GM12891 (cell line): ENCODE measurements at places on chromosomes 7 and 10.

- DNase-seq: no peak
Measured at GRCh38 chr10:108244443-108245228, 1080.1 kb upstream of the SORCS1 start.

DNA sequence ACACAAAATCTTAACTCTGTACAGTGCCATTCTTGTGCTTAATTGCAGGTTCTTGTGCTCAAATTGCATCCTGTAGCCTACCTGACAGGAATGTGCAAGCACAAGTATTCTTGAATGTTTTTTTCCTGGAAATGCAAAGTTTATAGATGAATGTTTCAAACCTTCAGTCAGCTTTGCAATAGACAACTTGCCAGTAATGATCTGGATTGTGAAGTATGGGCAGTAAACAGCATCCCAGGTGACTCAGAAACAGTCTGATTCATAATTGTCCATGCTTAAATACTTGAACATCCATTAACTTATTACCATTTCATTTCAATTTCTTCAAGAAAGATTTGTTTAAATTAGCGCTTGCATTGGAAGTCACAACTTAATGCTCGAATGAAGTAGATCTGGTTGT, 347.2 kb downstream of the SDK1 start:
- no peak for DNase-seq

- no peak for DNase-seq
Measured at GRCh38 chr7:130959743-130960207, 225.8 kb upstream of the KLF14 start.

- DNase-seq: no peak
Measured at GRCh38 chr7:134696261-134696660, 49.6 kb downstream of the BPGM start.

- no peak for DNase-seq
Measured at GRCh38 chr10:103416436-103417147, 20.2 kb downstream of the PDCD11 start.

- DNase-seq: no peak
Measured at GRCh38 chr7:158410720-158411119, 176.9 kb downstream of the PTPRN2 start.

GRCh38 chr10:70560511-70560941, 42.0 kb downstream of the PRF1 start:
- DNase-seq: no peak

GRCh38 chr10:29621161-29621560, 13.6 kb downstream of the SVIL start:
- DNase-seq: no peak

- DNase-seq: no peak
Measured at GRCh38 chr10:7301006-7301778, 109.6 kb downstream of the SFMBT2 start.

- DNase-seq: no peak
Measured at GRCh38 chr7:106023369-106024322, 60.6 kb downstream of the CDHR3 start.

DNA sequence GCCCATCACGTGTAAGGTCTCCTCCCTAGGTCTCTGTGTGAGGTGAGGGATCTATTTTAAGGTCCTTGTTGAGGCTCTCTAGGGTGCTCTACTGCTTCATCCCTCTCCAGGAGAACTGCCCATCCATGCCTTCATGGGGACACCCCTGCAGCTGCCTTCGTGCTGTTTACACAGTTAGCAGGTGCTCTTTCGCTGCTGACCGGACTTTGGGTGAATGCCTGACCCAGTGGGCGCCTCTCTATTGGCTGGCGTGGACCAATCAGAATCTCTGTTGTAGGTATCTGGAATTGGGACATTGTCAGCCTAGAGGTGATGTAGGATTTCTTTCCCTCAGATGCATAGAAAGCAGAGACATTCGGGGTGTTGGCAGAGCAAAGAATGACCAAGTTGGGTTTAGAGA, 38.7 kb upstream of the HMX3 start:
- no peak for DNase-seq

- DNase-seq: no peak
Measured at GRCh38 chr10:3526727-3527501, 258.1 kb downstream of the KLF6 start.

DNA sequence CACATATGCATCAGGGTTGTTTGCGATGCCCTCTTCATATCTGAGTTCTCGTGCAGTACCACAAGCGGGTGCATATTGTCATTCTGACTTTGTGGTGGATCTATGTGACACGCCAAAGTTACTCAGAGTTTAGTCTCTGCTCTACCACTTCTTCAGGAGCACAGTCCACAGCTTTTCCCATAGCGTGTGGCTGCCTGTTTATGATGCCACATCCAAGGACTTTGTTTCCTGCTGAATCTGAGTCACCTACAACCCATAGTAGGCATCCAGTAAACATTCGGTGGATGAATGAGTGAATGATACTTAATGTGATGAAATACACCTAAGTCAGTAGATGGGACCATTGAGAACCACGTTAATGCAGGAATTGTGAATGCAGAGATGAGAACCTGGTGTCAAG, 15.0 kb downstream of the ADRA2A start:
- DNase-seq: no peak

GRCh38 chr10:100725869-100726426, 19.4 kb upstream of the PAX2 start:
- no peak for DNase-seq

DNA sequence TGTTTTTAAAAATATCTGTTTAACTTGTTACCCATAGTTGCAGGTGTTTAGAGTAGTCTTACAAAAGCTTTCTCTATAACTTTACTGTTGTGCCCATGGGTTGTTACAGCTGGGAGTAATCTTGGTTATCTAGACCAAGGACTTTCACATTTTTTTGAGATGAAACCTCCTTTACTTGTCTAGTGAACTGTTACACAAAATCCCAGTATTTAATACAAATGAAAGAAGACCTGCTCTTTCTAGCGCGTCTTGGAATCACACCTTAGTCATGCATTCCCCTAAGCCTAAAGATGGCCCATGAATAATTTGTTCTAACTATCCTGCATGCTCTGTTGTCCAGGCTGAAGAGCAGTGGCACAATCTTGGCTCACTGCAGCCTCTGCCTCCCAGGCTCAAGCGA, 38.0 kb downstream of the CSGALNACT2 start:
- no peak for DNase-seq

DNA sequence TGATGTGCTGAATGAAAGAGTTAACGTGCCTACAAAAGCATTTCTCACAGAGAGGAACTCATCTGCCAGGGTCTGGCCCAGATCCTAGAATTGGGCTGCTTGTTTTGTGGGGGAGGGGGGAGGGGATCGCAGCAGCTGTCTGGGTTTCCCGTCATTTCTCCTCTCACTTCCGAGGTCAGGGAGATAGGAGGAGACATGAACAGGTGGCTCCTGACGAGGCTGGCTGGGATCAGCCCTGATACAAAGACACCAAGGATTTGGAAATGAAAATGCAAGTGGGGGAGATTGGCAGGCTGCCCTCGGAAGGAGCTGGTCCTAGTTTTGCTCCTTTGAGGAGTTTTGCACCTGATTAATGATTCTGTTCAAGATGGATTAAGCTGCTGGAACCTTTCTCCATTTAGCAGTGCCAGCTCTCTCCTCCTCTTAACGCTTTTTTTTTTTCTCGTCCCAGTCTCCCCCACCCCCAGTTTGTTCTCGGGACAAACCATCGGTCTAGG, 86.8 kb upstream of the KMT2C start:
- DNase-seq: no peak

DNA sequence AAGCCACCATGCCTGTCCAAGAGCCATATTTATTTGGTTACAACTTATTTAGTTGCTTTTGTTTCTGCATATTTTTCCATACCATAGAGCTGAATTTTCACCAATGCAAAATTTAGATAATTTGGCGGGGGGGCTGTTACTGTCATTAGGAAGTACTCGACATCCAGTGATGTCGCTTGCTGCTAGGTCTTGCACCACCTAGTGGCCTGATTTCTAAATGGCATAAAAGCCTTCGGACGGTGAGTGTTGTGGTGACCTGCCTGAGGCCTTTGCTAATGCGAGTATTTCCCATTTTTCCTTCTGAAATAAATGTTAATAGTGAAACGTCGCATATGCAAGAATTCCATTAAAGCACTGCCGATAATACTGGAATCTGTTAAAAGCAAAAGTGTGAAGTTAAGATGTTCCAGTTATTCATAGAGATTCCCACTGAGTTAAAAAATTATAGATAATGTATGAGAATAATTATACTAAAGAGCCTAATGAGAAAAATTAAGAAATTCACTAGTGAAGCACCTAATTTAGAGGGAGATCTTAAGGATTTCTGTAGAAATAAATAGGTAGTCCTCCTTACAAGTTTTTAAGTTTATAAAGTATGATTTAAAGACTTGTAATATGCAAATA, 86.1 kb upstream of the DNAJB6 start:
- DNase-seq: peak; percentile 41

- no peak for DNase-seq
Measured at GRCh38 chr10:7432884-7433726, 22.3 kb upstream of the SFMBT2 start.

DNA sequence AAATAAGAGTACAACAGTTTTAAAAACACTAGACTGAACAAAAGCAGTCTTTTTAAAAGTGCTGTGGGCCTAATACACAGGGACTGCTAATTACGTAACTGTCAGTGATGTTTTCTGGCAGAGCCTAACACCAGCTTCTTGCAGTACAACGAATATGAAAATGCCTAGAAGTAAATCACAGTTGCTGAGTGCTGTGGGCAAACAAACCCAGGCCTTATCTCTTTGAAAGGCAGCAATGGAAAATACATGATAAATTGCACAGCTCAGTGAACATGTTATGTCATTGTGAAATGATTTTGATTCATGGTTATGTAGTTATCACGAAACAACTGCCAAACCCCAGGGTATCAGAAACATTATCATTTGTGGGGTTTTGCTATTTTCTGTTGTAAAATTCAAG, 428.4 kb downstream of the GFRA1 start:
- no peak for DNase-seq

- DNase-seq: no peak
Measured at GRCh38 chr7:21028599-21028998, 241.9 kb upstream of the SP8 start.

- DNase-seq: no peak
Measured at GRCh38 chr7:85681241-85681640, 494.4 kb upstream of the SEMA3D start.

DNA sequence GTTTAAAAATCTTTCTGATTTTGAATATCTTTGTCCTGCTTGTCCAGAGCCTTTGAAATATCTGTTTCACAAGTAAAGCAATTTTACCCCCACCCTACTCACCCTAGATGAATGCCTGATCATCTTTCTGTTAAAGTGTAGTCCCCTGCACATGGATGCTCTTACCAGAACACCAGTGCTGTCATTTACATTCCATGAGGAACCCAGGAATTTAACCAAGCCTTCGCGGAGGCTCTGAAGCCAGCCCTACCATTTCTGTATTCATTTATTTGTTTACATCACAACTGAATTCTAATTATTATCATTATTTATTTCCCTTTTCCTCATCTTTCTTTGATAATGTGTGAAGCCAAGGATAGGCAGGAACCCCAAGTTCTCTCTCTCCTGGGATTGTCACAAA, 167.8 kb upstream of the MYO3A start:
- DNase-seq: no peak

DNA sequence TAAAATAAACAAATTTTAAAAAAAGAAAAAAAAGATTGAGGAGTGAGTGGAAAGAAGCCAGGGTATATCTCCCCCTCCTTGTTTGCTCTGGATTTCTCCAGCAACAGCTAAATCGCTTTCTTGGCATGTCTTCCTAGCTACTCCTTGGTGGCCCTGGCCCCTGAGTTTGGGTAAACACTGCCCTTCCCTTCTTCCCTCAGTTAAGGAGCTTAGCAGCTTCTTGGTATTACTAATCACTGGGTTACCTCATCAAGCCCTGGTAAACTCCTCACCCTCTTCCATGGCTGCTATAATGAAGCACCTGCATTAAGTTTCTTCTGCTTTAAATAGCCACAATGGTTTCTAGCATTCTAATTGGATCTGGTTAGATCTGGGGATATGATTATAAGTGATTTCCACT, 269.8 kb downstream of the FZD1 start:
- DNase-seq: no peak

DNA sequence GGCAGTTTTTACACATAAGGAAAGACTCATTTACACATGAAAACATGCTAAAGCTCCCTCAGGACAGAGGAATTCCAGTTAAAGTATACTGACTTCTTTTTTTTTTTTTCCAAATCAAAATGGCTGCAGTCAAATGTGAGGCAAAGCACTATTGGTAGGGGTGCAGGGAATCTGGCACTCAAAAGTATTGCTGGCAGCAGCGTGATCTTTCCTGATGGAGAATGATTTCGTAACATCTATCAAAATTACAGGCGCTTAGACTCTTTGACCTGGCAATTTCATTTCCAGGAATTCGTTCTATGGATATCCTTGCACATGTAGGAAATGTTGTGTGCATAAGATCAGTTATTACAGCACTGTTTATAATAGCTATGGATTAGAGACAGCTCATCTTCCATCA, 65.7 kb downstream of the VSTM4 start:
- DNase-seq: no peak

GRCh38 chr7:36313607-36314006, 76.1 kb upstream of the ANLN start:
- DNase-seq: no peak

DNA sequence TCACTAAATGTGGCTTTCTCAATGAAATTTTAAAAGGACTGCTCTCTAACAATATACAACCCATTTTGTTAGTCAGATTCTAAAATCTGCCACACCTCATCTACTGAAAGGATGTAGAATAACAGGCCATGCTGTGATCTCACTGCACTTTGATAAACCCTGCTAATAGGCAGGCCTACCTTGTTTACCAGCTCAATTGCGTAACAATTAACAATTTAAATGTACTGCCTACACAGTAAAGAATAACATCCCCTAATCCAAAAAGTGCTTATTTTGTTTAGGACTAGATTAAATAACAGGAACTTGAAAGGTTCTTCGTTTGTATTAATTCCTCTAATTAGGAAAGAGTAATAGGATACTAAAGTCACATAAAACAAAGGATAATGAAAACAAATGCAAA, 4.5 kb downstream of the SRI start:
- no peak for DNase-seq

- DNase-seq: no peak
Measured at GRCh38 chr7:16661924-16662323, 15.9 kb downstream of the BZW2 start.

DNA sequence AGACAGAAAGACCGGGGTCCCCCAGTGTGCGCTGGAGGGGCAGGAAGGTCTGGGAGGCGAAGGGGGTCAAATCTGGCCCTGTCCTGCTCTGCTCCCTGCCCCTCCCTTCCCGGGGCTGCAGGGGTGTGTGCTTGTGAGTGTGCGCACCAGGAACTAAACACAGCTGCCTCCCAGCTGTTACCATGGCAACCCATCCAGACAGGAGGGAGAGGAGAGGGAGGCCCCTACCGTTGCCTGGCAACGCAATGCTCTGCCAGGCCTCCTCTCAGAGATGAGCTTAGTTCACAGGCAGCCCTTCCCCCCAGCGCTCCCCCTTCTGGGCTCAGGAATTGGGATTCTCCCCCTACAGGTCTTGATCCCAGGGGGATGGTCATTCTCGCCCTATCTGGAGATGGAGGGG, 6.1 kb downstream of the NYAP1 start:
- DNase-seq: peak; percentile 94
